ENCODE measurements at places on chromosomes 3 and 15.
A peak's percentile ranks its signal among the peaks of the same experiment; 100 is the strongest.

DNA sequence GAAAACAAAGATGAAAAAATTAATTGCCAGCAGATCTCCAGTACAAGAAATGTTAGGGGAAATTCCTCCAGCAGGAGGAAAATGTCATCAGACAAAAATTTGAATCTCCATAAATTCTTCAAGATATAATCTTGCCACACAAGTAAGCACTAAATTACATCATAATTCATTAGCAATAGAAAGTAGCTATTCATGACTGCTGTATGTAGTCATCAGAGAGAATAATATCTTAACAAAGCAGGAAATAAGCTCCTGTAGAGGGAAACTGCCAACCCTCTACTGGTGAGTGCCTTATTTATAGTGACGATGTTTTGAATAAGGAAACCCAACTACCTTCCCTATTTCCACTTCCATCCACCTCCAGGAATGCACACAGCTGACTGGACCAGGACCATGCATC, 15.8 kb upstream of the SLC27A2 start:
- no peak for DNase-seq

- peak; percentile 89 for DNase-seq
These were observed 14.4 kb downstream of the RNU5B-1 start for GRCh38 chr15:65318870-65319356.

DNA sequence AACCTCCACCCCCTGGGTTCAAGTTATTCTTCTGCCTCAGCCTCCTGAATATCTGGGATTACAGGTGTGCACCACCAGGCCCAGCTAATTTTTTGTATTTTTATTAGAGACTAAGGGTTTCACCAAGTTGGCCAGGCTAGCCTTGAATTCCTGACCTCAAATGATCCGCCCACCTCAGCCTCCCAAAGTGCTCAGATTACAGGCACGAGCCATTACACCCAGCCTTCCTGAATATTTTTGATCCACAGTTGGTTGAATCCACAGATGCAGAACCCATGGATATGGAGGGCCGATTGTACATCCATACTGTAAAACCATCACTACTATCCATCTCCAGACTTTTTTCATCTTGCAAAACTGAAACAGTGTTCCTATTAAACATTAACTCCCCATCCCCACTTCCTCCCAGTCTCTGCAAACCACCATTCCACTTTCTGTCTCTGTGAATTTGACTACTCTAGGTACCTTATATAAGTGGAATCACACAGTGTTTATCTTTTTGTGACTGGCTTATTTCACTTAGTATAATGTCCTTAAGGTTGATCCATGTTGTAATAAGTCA, 8.2 kb upstream of the TMEM62 start:
- DNase-seq = no peak

DNA sequence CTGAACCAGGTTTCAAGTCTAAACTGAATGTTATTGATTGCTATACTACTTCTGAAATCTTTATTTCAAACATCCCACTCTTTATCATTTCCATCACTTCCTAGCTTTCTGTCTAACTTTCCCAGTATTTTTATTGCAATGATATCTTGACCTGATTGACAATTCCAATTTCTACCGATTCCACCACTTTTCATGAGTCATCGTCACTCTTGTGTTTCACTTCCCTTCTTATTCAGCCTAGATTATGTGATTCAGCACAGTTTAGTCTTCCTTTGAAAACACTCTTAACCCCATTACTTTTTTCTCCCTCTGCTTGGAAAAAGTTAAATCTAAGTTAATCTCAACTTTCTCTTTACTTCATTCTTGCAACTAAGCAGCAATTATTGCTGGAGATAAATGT, 62.6 kb downstream of the SLC7A14 start:
- DNase-seq = no peak

DNA sequence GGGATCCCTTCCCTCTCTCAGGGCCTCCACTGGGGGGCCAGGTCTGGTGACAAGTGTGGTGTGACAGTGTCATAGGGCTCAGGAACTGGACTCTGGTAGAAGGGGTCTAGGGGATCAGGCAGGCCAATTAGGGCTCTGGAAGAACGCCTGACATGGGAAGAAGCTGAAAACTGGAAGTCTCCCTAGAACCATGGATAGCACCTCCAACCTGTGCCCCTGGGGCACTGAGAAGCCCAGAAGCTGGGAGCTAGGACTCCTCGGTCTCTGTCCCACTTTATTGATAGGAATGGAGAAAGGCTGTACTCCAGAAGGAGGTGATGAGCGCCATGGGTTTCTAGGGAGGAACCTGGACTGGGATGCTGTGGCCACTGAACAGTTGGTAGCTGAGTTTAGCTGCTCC, 30.7 kb downstream of the INSYN1 start:
- no peak for DNase-seq

DNA sequence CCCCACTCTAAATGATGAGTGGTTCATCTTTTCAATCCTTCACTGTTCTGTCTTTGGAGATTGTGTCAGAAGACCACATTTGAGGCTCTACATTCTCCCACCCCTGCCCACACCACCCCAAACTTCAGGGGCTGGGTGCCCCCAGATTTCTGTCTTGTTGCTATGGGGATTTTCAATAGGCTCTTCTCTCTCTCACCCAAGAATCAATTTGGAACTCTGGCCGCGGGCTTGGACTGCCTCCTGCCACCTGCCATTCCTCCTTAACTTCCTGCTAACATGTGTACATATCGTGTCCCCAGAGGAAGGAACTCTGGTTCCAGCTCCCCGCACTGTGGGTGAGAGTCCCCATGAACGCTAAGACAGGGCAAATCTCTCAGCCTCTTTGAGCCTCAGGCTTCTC, 67.4 kb upstream of the LARS2 start:
- no peak for DNase-seq

DNA sequence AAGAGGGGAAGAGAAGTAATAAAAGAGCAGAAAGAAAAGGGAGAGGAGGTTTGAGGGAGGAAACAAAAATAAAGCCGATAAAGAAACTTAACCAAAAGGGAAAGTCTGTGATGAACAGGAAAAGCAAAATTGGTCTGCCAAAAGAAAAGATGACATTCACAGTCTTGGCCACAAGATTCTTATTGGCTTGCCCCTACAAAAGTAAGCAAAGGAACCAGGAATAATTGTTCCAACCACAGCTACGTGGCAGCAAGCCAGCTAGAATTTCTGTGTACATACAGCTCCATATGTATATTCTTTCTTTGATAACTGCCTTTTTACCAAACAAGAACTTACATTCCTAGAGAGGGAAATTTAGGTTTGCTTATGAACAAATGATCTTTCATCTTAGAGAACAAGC, 79.6 kb downstream of the MLH1 start:
- no peak for DNase-seq

Measured in G401 (cell line).